SK-MEL-5 (cell line): ENCODE measurements at places on chromosomes 1 and 21.

DNA sequence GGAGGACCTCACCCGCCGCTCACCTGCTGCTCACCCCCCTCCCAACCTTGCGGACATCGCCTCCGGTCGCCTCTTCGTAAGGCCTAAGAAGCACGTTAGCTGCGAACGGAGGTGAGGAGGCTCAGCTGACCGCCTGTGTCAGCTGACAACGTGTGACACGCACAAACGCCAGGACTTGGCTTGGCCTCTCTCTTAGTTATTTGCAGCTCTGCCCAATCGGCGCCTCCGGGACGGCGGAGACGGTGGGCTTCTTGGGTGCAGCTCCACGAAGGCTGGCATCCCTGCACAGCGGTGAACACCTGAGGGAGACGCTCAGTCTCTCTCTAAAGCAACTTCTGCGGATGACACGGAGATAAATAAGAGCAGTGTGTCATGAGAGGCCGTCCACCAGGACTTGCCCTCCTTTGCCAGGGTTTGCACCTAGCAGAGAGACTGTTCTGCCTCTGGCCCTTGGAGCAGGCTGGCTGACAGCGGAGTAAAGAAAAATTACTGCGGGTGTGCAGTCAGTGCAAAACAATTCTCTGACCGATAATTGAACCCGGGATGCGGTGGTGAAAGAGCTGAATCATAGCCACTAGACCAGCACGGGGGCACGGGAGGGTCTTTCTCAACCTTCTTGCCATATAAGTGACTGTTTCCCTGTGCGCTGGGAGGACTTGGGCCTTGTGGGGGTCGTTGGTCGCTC is 318.9 kb downstream of the FAM72C start:
- DNase-seq: no peak

- DNase-seq: no peak
Observed at GRCh38 chr1:228960705-228961104, 225.4 kb downstream of the RHOU start.

DNA sequence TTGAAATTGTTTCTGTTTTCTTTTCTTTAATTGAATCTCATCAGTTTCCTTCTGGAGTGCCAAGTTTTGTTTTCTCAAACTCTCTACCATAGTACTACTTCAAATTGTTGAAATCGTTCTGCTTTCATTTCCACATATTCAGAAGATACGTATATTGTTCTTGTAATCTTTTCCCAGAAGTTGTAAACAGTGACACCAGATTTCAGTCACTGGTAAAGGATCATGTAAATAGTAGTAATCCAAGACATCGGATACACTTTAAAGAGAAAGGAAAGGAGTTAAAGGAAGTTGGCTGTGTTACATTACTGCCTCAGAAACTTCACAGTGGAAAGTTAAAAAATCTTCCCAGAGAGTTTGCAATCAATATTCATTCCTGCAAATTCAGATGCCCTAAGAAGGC is 67.5 kb downstream of the RGL1 start:
- DNase-seq: no peak

GRCh38 chr1:52706136-52706670 is 8.1 kb upstream of the COA7 start:
- no peak for DNase-seq

DNA sequence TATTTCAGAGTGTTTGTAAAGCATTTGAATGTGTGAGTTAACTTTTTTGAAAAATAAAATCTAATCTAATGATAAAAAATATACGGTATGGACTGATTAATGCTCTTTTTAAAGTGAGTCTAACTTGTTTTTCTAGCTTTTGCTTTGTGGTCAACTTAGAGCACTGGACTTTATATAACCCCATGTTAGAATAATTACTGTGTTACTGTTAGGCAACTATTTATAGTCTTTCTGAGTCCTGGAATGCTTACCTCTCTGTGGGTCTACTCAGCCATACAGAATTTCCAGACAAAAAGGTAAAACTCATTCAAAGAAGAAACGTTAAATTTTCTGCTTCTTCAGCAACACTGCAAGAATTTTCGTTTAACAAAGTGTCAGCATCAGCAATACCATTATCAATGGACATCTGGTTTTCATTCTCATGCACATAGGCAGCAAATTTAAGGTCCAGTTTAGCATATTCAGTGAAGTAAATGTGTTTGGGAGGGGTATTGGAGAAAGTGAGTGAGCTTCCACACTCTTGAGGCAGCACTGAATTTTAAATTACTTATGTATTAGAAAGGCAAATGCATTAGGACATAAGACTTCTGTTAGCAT is 664.7 kb upstream of the NEGR1 start:
- no peak for DNase-seq

DNA sequence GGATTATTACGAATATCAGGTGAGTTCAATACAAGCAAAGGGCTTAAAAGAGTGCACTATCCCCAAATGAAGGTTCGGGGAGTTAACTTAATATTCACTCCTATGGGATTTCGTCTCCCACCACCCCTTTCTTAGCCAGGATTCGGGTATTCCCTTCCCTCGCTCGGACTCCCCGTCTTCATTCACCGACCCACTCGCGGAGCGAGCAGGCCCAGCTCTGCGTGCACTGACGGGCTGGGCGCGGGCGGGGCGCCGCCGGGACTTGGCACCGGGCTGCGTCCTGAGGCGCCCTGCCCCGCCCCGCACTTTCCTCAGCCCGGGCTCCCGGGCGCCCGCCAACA is 7.7 kb upstream of the MPZL1 start:
- no peak for DNase-seq

GRCh38 chr21:43355925-43356289 is 71.0 kb downstream of the SIK1 start:
- no peak for DNase-seq

DNA sequence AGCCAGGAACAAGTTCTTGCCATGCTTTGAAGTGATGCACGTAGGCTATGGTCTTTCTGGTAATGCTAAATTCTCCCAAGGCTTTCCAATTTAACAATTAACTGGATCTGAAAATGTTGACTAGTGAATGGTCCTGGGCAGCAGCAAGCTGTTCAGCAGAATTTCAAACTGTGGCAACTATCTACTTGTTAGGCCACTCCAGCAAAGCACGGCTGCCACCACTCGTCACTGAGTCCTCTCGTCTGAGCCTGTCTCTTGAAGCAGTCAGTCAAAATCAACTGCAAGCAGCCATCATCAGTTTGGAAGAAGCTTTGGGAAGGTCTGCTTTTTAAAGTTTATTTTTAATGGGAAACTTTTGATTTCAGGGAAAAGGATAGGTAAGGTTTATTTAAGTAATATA is 6.1 kb downstream of the FLVCR1 start:
- DNase-seq: no peak

DNA sequence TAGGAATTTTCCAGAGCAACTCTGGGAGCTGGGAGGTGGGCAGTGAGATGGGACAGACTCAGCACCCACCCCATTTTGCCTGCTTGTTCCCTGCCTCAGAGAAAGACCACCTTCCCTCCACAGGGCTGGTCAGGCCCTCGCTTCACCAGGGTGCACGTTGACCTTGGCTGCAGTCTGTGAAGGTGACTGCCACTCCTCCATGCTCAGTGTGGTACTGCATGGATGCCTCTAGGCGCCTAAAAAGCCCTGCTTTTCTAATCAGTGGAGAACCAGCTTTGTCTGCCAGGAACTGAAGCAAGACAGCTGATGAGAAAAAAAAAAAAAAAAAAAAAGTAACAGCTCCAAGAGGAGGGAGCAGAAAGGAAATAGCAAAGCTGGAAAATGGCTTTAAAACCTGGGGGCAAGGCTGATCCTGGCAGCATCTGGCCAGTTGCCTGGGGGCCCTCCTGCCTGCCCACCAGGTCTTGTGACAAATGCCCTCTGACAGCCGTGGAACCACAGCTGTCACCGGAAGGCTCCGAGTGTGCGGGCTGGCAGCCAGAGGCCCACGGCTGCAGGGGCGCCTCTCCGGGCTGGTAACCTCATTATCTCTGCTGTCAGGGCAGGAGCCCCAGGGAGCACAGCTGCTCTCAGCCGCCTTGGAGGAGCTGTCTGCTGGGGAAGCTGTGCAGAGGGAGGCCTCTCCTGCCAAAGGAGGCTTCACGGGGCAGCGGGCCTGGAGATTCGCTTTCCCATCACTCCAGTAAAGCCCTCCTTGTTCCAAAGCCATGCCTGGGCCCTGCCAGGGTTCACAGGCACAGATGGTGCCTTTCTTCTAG is 13.7 kb downstream of the KIAA1614 start:
- no peak for DNase-seq

DNA sequence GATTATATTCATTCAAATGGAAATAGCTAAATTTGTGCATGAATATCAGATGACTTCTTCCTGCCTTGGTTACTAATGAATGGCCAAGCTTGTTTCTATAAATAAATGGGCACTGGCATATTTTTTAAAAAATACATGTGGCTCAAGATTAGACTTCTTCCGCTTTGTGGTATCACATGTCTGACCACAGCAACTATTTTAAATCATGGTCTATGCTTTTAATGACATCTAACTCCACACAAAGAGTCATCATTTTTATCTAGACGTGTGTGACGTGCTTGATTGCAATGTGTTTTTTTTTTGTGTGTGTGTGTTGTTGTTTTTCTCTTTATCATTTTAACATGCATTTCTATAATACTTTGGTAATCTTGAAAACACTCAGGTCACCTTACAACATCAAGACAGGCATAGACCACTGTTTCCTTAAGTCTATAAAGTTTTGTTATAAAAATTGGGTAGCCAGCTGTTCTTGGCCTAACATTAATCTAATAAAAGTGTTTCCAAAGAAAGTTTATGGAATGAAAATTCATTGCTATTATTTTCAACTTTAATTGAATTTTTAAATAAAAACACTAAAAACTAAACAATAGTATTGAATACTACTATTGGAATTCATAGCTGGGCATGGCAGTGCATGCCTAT is 29.5 kb downstream of the RGS1 start:
- DNase-seq: peak; percentile 71

- no peak for DNase-seq
Observed at GRCh38 chr1:28416509-28417194, 47.1 kb downstream of the PHACTR4 start.

- no peak for DNase-seq
Observed at GRCh38 chr1:240784776-240785175, 172.8 kb upstream of the GREM2 start.

GRCh38 chr1:230827081-230827681 is 41.1 kb downstream of the C1orf198 start:
- DNase-seq: no peak

- no peak for DNase-seq
Observed at GRCh38 chr1:225720937-225721336, 56.7 kb upstream of the SRP9 start.

- DNase-seq: no peak
Observed at GRCh38 chr1:153363641-153364040, 6.0 kb downstream of the S100A9 start.

GRCh38 chr1:43930949-43931275 is 2.7 kb upstream of the ARTN start:
- DNase-seq: no peak

DNA sequence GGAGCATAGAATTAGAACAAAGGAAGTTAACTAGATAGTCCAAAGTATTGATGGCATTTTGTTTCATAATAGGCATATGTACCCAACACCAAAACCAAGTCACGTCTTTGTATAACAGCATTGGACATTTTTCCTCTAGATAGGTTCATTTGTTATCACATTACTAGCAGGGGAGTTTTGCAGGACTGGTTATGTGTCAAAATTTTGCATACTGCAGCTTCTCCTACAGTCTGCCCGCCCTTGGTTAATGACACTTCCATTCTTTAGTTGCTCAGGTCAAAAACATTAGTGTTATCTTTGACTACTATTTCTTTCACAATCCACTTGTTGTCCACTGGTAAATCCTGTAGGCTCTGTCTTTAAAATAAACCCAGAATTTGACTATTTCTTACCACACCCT is 8.9 kb downstream of the CAPZA1 start:
- DNase-seq: no peak

DNA sequence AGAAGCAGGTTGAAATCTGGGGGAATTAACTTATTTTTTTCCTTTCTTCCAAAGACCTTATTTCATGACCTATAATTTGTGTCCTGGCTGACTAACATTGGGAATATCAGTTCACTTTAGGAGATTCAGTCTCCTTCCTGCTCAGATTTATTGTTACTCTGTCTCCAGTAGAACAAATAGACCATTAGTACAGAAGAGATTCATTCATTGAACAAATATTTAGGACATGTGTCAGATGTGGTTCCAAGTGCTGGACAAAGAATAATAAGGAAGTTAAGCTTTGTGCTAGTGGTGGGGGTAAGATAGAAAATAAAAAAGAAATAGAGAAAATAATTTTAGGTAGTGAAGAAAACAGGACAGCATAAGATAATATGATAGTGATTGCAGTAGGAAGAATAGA is 20.3 kb downstream of the ZMYM4 start:
- DNase-seq: no peak

- no peak for DNase-seq
Observed at GRCh38 chr1:115089420-115090185, at the start of gene TSPAN2. Gene TSPAN2, minus strand, starts transcription at chr1:115089503. Its CDS starts 71 bp downstream, at chr1:115089432.

- DNase-seq: no peak
Observed at GRCh38 chr1:161805399-161806197, 39.5 kb downstream of the ATF6 start.

DNA sequence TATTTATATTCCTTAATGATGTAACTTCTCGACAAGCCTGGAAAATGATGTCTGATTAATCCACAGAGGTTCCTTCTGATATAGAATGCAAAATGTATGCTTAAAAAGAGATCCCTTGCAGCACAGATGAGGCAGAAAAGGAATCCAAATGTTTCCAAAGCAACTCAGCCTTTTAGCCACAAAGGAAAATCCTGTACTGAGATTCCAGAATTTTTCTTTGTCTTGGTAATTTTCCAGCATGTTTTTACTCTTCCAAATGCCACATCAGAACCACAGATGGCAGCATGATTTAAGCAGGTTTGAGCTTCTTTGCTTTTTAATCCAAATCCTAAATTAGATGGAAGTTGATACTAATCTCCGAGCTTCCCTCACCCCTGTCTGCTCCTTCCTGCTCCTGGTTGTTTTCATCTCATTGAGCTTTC is 176.4 kb upstream of the PALMD start:
- DNase-seq: no peak

DNA sequence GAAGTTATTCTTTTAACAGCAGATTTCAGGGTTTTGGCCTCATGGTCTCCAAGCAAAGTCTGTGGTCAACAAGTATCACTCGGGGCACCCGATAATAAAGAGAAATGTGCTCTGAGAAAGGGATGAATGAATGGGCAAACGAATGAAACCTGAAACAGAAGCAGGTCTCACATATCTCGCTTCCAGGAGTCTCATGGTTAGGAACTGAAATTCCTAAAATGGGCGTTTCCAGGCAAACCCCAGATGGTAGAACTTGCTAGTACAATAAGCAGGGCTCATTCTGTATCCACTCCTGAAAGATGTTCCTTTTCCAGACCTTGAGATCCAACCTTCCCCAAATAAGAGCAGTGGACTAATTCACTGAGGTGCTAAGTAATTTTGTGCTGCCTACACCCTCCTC is 87.2 kb downstream of the LAMC2 start:
- DNase-seq: no peak
